Muscle of arm (tissue), 14 donors: ENCODE measurements at places on chromosomes 6 and 20.

DNA sequence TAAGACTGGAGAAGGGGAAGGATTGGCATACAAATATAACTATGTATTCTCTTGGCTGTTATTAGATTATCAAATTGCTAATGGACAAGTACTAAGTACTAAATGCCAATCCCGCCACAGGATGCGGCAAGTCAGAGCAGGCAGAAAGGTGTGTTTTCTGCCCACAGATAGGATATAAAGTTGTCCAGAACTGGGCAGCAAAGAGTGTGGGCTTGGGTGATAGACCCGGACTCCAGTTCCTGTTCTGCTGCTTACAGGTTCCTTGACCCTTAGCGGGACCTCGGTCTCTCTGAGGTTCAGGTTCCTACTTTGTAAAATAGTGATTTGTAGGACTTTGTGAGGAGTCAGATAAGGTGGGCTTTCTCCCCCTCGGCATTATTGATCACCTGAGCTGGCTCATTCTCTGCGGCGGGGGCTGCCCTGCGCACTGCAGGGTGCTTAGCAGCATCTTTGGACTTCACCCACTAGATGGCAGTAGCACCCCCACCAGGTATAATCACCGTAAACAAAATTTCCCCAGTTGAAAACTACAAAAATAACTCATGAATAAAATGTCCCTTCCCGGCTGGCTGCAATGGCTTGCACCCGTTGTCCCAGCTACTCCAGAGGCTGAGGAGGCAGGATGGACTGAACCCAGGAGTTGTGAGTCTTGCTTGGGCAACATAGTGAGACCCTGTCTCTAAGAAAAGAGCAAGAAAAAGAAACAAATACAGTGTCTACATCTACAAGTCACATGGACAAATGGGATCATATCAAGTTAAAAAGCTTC lies 193.1 kb downstream of the DOK5 start:
- DNase-seq = no peak

DNA sequence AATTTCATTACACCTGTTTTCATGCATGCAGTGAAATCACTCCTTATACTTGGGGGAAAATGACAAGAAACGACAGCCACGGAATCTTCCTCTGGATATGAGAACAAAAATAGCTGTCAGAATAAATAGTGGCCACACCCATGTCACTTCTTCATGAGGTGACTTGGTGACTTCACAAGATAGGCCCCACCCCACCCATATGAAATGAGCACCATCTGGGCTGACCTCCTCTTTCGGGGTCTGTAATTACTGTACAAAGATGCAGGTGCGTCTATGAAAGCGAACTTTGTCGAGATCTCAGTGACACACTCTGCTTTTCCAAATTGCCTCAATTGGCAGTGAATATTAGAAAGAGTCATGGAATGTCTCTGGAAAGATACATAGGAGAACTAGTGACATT lies 184.2 kb upstream of the CCN2 start:
- no peak for DNase-seq

DNA sequence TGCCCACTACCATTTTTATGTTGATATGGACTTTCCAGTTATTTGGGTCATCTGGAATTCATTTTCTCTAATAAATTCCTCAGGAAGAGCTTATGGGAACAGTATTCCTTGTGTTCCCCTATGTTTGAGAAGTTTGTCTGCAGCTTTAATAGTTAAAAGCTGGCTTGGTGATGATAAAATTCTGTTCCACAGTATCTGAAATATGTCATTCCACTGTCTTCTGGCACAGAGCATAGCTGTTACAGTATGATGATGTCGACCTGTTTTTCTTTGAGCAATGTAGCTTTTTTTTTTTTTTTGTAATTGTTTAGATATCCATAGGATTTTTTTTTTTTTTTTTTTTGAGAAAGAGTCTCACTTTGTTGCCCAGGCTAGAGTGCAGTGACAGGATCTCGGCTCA lies 43.2 kb downstream of the NCOA3 start:
- no peak for DNase-seq

DNA sequence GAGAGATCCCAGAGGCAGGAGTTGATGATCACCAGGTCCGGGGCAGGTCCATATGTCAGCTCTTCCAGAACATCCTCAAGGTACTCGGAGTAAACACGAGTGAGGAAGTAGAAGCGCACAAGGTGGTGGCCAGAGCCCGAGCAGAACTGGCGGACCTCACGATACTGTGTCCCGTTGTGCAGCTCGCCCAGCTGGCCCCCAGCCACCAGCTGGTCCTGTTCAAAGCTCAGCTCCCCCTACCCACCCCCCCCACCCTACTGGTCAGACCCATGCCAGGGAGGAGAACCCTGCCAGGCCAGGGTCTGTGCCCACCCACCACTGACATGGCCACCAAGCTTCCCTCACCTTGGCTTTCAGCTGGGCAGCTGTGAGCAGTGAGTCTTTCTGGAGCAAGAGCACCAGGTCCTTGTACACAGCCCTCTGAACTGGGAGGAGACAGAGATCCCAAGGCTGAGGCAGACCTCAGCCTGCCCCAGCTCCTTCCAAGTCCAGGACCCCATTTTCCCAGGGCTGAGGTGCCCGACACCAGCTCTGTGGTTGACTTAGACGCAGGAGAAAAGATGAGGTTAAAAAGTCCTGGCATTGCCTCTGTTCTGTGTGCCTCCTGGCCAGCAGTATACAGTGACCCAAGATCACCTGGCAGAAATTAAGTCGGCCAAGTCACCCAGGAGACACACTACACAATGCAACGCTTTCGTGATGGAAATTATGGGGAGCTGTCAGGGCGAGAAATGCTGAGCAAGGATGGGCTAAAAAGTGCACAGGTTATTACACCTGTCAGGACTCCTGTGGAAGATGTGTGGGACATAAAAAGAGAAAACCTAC lies 1.4 kb downstream of the PCED1A start:
- no peak for DNase-seq

GRCh38 chr6:10791673-10792072 lies 44.1 kb downstream of the TMEM14B start:
- no peak for DNase-seq

GRCh38 chr6:33886673-33887144 lies 82.9 kb upstream of the MLN start:
- DNase-seq = no peak

DNA sequence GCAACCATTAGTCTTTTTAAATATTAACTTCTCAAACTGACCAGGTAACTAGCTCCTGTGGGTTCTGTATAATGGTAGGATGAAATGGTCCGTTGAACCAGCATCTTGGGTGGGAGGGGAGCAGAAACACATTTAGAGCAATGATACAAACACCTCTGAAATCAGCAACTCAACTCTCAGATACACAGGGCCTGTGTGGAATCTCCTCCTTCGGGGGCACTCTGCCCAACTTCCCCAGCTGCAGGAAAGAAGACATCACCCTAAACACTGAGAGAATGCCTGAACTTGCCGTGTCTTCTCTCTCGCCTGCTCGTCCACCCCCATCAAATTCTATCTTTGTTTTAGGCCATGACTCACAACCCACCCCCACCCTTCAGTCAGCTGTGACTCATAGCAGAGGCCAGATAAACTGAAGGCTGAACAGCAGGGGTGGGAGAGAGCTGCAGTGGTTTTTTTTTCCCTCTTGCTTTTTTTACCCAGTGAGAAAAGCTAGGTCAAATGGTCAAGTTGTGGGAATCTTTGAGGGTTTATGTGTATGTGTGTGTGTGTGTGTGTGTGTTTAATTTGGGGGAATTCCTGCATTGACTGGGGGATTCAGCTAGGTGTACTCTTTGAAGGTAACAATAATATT lies 593.4 kb upstream of the JAG1 start:
- DNase-seq = peak; percentile 46

DNA sequence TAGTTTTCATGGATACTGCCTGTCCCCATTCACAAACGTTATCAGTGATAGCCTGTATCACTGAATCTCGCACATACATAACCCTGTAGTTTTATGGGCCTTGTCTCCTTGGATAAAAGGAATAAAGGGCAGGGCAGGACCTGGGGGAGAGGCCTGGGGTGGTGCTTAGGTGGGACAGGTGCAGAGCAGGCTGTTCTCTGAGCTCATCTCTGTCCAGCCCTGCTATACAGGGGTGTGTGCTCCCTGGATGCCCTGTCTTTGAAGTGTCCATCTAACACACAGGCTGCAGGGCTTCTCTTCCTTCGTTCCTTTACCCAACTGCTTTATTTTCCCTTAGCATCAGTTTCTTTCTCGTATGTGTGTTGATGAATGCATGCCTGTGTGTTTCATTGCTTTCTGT lies 26.4 kb downstream of the BRPF3 start:
- no peak for DNase-seq

- no peak for DNase-seq
Measured at GRCh38 chr6:157157258-157157657, 166.1 kb downstream of the TMEM242 start.

DNA sequence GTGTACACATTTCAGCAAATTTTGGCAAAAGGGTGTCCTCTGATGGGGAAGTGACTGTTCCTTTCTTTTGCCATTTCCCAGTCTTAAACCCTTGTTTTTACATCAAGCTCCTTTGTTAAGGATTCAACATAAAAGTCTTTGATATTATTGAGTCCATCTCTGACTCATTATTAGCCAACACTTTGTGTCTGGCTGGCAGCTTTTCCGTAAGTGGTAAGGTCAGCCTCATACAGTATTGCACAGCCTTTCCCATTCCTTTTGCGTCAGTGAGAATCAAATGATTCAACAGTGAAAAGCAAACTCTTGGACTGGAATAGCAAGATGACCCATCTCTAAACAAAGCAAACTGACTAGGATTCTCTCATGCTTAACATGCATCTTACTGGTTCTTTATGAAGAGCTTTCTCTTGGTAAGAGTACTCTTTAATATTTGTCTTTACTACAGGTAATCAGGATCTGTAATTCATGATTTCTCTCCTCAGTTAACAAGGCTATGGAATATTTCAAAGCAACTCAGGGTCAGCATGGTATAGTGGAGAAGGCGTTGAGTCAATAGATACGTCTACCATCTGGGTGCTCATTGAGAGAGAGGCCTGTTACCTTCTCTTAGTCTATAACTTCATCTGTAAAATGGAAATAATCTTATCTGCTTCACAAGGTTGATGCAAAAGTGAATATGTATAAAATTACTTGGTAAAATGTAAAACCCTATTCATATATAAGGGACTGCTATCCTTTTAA lies 183.6 kb downstream of the PRL start:
- no peak for DNase-seq

- no peak for DNase-seq
Measured at GRCh38 chr6:128713461-128713860, 169.5 kb upstream of the LAMA2 start.

DNA sequence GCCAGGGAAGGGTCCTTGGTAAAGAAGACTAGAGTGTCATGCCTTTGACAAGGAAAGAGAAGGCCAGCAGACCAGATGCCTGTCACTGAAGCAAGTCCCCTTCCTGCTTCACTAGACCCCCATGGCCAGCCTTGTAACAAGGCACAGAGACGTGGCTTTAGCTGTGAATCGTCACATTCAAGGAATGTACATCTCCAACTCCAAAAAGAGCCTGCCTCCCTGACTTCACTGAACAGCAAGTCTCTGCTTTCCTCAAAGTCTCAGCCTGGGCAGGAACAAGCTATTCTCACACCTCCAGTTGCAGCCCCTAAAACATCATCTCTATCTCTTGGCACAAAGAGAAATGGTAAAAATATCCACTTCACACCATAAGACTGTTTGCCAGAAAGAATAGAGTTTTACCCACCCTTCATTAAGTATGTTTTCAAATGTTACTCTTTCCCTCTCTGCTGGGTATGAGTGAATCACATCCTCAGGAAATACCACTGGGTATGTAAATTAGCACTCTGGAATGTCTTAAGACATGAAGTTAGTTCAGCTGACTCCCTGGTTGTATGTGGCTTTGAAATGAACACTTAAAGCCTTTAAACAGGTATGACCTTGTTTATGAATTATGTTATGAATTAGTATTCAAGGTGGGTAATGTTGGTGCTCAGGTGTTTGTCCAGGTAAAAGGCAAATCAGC lies 46.4 kb upstream of the NT5E start:
- DNase-seq = no peak

DNA sequence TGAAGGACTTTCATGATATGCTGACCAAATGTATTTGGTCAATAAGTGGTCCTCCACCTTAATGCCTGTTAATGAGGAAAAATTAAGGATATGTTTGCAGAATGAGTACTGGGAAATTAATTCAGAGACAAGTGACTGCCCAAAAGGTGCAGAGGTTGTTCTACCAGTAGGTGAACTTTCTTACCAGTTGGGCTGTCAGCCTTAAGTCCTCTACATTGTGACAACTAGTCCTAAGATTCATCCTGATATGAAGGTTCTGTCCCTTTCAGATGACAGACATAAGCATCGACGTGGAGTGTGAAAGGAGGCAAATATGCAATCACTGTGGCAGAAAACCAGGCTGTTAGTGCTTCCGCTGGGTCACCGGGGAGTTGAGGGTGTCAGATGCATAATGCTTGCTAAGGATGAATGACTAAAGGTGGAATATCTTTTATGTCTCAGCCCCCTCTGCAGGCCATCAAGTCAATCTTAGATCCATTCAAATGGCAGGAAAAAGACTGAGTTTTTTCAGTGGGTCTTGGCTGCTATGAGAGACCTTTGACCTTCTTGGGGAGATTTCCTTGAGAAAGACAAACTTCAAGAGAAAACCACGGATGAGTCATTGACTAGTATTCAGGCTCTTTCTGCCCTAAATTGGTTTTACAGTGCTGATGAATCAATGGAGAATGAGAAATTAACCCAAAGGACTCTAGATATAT lies 226.0 kb downstream of the TPBG start:
- no peak for DNase-seq

- no peak for DNase-seq
Measured at GRCh38 chr6:156833755-156834154, 56.6 kb downstream of the ARID1B start.

- peak; percentile 7 for DNase-seq
Measured at GRCh38 chr20:63102721-63103375, 96.1 kb upstream of the BHLHE23 start.

- DNase-seq = no peak
Measured at GRCh38 chr20:10064611-10065010, 29.8 kb downstream of the ANKEF1 start.

GRCh38 chr20:17601957-17602356 lies 32.1 kb downstream of the DSTN start:
- DNase-seq = no peak

DNA sequence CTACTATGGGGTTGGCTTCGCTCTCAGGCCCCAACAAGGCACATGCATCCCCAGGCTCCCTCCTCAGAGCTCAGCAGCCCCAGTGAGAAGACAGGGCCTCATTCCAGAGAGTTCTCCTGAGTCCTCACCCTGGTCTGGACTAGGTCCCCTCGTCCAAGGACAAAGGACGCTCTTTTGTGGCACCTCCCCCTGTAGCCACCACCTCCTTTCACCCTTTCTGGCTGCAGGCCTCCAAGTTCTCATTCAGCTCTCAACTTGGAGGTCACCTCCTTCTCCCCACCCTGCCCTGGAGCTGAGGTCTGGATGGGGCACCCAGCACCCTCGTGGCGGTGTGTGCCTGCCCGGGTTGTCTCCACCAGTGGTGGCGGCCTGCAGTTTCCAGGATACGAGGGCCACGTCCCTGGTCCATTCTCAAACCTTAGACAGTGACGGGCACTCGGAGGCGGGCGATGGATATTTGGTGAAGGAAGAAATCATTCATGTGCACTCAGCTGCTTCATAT lies 2.5 kb downstream of the UNC93A start:
- no peak for DNase-seq

- DNase-seq = no peak
Measured at GRCh38 chr6:166460473-166461437, 78.0 kb upstream of the MPC1 start.

- DNase-seq = no peak
Measured at GRCh38 chr6:150169609-150170008, 26.8 kb downstream of the PPP1R14C start.
